T-helper 22 cell (primary cell): ENCODE measurements at places on chromosomes 2 and 18.

- no peak for DNase-seq
Measured at GRCh38 chr18:9474108-9474982, 968 bp upstream of the RALBP1 start.

DNA sequence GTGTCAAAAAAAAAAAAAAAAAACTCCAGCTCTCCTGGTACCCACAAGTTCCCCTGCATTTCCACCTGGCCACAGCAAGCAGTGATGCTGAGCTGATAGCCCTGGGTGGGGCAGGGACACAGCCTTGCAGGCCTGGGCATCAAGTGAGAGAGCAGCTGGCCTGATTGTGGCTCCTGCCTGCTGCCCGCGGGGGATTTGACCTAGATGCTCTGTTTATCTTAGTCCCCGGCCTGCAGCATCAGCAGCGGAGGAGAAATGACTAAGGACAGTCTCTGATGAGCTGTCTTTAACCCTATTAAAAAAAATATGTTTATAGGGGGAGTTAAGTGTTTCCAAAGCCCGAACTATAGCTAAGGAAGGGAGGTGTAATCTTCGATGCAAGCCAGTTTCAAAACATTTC, 102.6 kb downstream of the MTCL1 start:
- DNase-seq: no peak

DNA sequence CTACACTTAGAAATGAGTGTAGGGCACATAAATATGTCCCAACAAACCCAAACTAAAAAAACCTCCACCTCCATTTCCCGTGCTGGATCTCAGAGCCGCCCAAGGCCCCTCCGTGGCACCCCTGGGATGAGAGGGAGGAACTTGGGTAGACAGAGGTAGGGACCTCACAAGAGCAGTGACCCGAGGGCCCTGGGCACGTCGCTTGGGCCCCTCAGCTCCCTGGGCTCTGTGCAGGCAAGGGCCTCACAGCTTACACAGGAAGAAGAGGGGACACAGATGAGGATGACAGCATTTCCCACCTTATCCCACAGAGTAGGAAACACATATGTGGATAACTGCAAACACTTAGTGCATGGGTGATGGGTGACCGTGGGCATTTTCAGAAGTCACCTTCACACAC, 93.9 kb upstream of the TPO start:
- no peak for DNase-seq

DNA sequence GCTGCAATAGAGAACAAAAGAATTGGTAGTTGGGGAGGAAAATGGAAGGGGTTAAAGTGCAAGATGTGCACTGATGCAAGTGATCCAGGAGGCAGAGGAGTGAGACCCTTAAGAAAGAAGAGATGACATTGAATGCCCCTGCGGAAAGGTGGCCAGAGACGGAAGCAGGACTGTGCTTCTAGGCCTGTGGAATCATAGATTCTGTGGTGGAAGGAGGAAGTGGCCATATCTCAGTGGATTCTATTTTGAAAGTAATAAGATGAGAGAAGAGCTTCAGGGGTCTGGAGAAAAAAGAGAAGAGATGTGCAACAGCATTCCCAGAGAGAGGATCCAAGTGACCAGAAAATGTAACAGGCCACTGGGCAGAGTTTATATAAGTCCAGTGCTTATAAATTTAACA, 18.6 kb upstream of the GYPC start:
- DNase-seq: no peak

GRCh38 chr2:52117299-52117698, 1085.4 kb upstream of the NRXN1 start:
- no peak for DNase-seq

DNA sequence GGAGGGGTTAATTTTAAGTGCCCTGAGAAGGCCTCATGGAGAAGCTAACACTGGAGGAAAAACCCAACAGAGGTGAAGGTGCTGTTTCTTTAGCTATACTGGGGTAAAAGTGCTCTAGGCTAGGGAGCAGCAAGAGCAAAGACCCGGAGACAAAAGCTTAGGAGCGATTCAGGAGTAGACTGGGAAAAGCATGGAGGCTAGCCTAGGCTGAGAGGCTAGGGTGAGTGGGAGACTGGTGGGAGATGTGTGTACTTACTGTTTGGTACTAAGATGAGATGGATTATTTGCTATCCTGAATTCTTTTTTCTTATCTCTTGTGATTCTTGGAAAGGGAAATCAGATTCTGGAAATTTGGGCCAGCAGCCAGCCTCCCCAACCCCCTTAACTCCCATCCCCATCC, 2.0 kb downstream of the GIGYF2 start:
- DNase-seq: no peak

GRCh38 chr2:173059292-173059691, 16.4 kb upstream of the MAP3K20 start:
- DNase-seq: no peak

DNA sequence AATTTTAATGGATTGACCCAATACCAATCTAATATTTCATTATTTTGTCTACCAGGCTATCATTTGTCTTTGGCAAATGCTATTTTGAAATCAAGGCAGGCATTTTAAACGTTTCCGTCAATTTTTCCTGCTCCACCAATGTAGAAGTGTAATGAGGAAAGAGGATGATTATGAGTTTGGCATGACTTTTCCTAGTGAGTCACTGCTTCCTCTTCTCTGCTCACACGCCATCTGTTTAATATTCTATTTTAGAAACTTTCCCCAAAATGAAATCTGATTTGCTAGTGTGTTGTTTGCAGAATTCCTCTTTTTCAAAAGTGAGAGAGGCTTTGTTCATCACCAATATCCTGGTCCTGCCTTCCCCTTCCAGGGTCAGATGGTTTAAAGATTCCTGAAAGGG, 42.5 kb upstream of the PID1 start:
- DNase-seq: no peak

DNA sequence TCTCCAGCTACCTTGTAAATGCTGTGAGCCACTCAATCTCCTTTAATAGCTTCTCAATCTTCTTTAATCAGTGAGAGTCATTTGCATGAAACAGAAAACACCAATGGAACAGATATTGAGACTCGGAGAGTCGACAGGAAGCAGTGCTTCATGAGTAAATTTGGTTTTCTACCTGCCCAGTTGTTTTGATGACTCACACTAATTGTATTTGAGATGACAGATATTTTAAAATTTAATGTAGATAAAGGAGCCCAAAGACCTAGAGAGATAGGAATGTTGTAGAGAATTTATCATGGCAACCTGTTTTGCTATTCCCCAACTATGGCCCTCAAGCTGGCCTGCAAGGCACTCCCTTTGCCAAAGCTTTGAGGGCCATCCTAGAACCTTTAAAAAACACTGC, 119.1 kb downstream of the CDC42EP3 start:
- no peak for DNase-seq

DNA sequence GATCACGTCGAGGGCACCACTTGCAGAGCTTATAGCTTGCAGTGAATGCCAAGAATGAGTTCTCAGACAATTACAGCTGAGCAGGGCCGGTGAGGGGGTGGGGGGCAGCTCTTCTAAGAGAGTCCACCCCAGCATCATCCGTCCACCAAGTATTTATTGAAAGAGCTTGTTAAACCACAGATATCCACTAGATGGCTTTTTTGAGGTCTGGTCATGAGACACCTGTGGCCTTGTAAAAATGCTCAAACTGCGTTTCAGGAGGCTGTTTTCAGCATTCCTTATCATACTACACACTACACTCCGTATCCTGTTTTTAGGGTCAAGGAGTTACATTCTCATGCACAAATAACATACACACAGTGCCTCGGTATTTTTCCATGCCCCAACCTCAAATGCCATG, 51.5 kb downstream of the DNAJC10 start:
- no peak for DNase-seq

DNA sequence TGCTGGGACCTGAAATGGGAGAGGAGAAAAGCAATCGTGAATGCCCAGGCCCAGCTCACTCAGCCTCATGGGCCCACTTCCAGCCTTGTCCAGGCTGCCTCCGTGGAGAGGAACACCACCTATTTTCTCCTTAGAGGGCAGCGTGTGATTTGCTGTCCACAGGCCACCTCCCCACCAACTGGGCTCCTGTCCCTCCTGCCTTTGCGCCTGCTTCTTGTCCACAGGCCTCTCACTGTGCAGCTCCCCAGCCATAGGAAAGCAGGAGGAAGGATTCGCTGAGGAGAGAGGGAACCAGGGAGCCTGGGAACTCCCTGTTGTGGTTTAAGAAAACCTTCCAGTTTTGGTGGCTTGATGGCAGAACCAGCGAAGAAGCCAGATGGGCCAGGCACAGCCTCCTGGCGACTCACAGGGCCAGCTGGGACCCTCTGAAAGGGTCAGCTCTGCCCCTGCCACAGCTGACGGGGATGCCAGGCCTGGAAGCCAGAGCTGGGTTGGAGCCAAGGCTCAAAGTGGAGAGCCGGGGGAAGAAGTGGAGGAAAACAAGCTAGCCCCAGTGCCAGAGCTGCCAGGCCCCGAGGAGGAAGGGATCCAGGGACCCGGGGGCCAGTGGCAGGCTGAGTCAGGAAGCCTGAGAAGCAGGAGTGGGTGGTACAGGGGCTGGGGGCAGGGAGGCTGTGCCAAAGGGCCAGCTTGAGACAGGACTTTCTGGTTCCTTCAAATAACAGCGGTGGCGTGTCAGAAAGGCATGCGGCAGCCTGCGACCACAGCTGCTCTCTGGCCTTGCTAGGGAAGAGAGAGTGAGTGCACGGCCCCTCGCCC, 9.9 kb downstream of the TMBIM1 start:
- no peak for DNase-seq

DNA sequence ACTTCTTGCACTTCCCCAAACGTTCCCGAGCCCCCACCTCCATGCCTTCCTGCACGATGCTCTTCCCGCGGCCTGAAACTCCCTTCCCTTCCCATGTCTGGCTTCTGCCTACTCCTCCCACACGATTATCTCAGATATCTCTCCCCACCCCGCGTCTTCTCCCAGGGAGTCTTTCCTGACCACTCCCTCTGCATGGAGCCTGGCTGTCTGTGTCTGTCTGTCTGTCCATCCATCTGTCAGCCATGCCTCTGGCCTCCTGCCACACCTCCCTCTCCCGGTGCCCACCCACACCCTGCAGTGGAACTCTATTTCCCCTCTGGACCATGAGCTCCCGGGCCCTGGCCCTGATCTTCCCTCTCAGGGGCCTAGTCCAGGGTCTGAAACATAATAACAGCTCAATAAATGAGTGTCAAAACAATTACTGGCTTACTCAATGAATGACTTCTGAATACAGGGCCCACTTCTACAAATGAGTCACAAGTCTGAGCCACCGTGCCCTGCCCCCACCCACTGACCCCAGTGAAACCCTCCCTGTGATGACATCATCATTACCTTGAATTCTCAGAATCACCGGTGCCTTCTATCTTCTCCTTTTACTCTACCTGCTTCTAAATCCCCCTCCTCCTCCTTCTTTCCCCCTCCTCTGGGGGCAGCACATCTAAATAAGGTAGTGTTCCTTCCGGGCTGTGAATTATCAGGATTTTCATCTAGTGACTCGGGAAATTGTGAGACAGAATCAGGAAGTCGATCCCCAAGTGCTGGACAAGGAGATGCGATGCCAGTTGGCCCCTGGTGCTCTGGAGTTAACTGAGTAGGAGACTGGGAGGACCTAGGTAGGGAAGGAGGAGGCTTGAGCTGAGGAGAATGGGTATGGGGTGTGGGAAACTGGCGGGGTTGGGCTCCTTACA, 46.1 kb upstream of the PLB1 start:
- no peak for DNase-seq

DNA sequence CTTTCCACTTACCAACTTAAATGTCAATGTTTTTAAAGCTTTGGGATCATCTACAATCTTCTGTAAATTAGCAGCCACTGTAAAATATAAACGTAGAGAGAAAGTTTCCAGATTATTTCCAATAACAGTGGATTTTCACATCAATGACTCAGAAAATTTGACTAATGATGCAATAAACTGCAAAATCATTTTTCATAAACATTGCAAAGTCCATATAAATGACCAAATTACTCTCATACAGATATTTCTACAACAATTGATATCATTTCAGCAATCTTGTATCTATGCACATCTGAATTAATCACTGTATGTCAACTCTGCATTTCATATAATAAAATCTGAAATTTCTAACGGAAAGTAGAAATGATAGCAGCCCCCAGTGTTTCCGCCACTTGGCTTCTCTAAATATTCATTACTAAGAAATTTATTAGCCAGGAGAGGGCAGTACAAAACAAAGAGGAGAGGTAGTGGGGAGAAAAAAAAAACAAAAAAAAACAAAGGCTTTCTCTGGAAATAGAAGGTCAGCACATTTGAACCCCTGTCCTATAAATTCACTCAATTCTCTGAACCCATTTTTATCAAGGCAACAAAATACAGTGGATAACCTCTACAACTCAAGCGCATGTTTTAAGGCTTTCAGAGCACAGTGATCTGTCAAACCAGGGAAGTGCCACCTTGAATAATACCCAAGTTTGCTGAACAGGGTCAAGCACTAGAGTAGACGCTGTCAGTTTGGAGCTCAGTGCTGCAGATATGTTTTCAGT, 282.6 kb downstream of the STK39 start:
- no peak for DNase-seq
